ENCODE measurements at places on chromosomes 1 and 21.

DNA sequence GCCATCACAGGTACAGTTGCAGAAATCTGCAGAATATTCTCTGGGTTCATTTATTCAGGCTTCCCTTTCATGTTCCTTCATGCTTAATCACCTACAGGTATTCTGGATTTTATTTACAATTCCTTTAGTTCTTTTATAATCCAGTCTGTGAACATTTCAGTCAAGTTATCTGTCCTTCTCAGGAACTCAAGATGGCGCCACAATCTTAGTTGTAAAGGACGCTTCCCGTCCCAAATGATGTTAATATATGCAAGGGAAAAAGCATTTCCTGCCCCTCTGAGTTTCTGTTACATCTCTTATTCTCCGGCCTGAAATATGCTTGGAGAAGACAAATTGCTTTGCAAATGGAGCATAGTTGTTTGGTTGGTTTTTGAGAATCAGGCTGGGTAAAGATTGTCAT, 19.3 kb downstream of the F3 start:
- H3K27ac ChIP-seq = no peak overlapping the region
- no peaks in the 10 kb centered on the region for H3K4me1 ChIP-seq
- no peak overlapping the region for H3K4me3 ChIP-seq
- no peaks in the 10 kb centered on the region for H3K27me3 ChIP-seq
- H3K36me3 ChIP-seq = peaks cover 3% of the 10 kb centered on the region
- DNase-seq = no peak

DNA sequence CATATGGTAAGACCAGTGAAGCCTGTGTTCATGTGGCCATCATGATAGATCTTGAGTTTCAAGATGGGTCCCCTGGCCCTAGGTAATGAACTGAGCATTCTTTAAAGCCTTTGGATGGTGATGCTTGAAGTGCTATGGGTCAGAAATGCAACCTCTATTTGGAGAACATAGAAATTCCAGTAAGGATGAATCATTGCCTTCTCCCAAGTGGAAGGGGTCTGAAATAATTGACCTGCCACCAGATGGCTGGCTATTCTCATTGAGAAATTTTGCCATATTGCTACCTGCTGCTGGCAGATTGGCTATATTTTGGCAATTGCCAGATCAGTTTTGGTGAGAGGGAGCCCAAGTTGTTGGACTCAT, 739 bp upstream of the IFI6 start:
- peak overlapping the region; percentile 97 for H3K27ac ChIP-seq
- H3K4me3 ChIP-seq = peak overlapping the region; percentile 87
- H3K27me3 ChIP-seq = no peaks in the 10 kb centered on the region
- peaks cover 2% of the 10 kb centered on the region for H3K36me3 ChIP-seq
- DNase-seq = no peak

GRCh38 chr1:31216016-31216415, 23.7 kb downstream of the NKAIN1 start:
- H3K36me3 ChIP-seq = no peaks in the 10 kb centered on the region
- no peak for DNase-seq
- no peaks in the 10 kb centered on the region for H3K4me1 ChIP-seq
- H3K4me3 ChIP-seq = no peak overlapping the region
- no peak overlapping the region for H3K27ac ChIP-seq

- H3K27ac ChIP-seq = no peak overlapping the region
- H3K27me3 ChIP-seq = no peaks in the 10 kb centered on the region
- DNase-seq = no peak
- H3K4me1 ChIP-seq = no peaks in the 10 kb centered on the region
Observed at GRCh38 chr1:177328251-177328650, 157.5 kb downstream of the BRINP2 start.

DNA sequence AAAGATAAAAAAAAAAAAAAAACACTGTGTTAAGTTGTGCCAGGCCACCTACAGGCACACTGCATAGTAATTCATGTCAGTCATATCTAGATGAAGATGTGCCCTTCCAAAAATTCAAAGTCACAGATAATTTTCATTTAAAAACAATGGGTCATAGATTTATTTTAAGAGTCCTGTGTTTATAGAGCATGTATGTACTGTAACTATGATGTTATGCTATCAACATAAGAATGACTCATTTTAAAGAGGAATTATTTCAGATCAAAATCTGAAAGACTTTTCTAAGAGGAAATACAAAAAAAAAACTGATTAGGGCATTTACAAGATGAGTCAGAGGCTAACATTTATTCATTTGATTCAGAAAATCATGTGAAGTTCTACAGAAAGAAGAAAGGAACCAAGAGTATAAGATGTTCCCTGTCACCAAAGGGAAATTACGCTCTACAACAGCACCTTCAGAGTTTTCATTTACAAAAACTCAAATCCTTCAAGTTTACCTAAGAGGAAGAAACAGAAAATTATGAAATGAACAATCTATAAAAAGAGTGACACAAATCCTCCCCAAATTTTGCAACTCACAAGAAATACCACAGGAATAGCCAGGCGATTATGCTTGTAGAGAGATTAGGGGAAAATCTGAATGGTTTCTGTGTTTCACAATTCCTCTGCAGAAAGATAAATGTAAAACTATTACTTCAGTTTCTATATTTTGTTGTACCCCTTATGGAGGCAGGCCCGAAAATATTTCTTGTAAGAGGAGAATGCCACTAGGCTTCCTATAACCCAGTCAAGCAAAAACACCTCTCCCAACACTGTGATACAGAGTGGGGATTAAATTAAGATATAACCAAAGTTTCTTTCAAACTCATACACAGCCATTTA, 13.8 kb downstream of the TP53BP2 start:
- H3K27ac ChIP-seq = peak overlapping the region; percentile 94
- peaks cover 5% of the 10 kb centered on the region for H3K36me3 ChIP-seq
- peaks cover 19% of the 10 kb centered on the region for H3K4me1 ChIP-seq
- no peaks in the 10 kb centered on the region for H3K27me3 ChIP-seq

DNA sequence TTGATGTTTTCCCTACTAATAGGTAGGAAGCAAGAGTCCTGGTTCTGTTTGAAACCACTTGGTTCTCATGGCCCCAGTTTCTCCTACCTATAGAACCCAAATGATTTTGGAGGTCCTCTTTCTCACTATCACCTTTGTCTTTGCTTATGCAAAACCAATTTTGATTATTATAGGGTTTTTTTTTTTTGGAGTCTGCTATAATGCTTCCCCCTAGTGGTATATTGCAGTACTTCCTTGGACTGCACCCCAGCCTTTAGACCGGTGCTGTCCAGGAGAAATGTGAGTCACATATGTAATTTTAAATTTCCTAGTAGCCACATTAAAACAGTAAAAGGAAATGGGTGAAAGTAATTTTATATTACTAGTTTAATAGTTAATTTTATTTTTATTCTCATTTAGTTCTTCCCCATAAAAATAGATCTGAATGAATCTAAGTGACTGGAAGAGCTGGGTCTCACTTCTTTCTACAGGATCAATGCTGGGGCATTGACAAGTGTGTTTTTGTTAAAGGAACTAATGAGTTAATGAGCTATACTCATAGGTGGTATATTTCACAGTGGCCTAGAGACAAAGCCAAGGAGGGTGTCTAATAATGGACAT, 10.6 kb downstream of the FCMR start:
- DNase-seq = no peak
- H3K27ac ChIP-seq = no peak overlapping the region
- H3K27me3 ChIP-seq = no peaks in the 10 kb centered on the region

GRCh38 chr1:86648255-86648654, 56.1 kb upstream of the SH3GLB1 start:
- no peak for DNase-seq
- H3K27me3 ChIP-seq = no peaks in the 10 kb centered on the region
- H3K27ac ChIP-seq = no peak overlapping the region
- no peaks in the 10 kb centered on the region for H3K36me3 ChIP-seq
- peaks cover 3% of the 10 kb centered on the region for H3K4me1 ChIP-seq

DNA sequence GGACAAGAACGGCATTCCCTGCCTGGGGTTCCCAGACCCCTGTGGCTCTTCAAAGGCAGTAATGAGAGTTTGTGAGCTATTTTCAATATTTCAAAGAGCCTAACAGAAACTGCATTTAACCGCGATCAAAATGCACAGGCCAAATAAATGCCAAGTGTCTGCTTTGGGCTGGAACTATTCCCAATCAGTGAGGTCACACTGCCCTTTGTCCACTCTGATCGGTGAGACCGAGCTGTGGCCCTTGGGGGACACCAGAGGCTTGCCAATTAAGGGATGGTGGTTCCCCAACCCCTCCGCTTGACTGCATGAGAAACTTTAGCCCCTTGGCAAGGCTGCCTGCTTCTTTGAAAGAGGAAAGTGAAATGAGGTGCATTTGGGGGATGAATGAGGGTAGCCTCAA, 20.3 kb downstream of the CSMD2 start:
- no peaks in the 10 kb centered on the region for H3K4me1 ChIP-seq
- no peaks in the 10 kb centered on the region for H3K36me3 ChIP-seq
- no peak overlapping the region for H3K4me3 ChIP-seq
- H3K27ac ChIP-seq = no peak overlapping the region
- H3K27me3 ChIP-seq = peaks cover 9% of the 10 kb centered on the region

DNA sequence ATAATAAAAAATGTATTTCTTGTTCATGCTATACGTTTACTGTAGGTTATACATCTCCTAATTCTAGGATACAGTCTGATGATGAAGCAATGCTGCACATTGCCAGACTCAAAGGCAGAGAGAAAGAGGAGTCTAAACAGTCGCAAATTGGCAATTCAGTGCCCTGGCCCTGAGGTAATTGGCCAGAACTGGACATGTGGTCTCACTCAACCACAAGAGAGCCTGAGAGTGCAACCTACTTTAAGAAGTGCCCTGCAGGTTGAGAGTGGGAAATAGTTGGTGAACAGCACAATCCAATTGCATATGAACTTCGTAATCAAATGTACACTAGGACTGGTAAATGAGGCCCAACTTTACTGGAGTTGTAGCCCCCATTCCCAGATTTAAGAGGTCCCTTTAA, 5.0 kb upstream of the SLC35A3 start:
- DNase-seq = no peak
- H3K27me3 ChIP-seq = no peaks in the 10 kb centered on the region
- no peak overlapping the region for H3K27ac ChIP-seq
- H3K4me1 ChIP-seq = peaks cover 5% of the 10 kb centered on the region

GRCh38 chr1:115331558-115332331, 6.3 kb downstream of the NGF start:
- no peaks in the 10 kb centered on the region for H3K4me1 ChIP-seq
- H3K36me3 ChIP-seq = no peaks in the 10 kb centered on the region
- no peak for DNase-seq
- peaks cover 14% of the 10 kb centered on the region for H3K27me3 ChIP-seq
- H3K4me3 ChIP-seq = no peak overlapping the region

DNA sequence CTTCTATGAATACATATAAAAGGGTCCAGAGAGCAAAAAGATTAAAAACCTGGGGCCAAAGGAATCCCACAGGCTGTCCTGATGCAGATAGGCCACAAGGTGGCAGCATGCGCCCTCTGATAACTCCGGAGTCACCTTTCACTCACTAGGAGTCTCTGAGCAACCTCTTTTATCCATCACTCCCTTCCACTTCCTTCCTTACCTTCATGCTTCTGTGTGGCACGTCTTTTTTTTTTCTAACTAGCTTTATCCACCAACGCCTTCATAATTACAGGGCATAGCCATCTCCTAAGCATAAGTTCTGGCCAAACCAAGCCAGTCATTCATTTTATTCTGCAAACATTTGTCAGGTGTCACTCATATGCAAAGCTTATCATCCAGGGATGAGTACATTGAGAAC, 3.9 kb upstream of the PGLYRP4 start:
- peaks cover 11% of the 10 kb centered on the region for H3K4me1 ChIP-seq
- H3K4me3 ChIP-seq = no peak overlapping the region
- peaks cover 64% of the 10 kb centered on the region for H3K27me3 ChIP-seq
- DNase-seq = peak; percentile 24
- no peaks in the 10 kb centered on the region for H3K36me3 ChIP-seq
- H3K27ac ChIP-seq = no peak overlapping the region

- H3K27me3 ChIP-seq = peaks cover 33% of the 10 kb centered on the region
- peaks cover 43% of the 10 kb centered on the region for H3K4me1 ChIP-seq
Observed at GRCh38 chr1:16076865-16077238, 3.4 kb upstream of the FAM131C start.

DNA sequence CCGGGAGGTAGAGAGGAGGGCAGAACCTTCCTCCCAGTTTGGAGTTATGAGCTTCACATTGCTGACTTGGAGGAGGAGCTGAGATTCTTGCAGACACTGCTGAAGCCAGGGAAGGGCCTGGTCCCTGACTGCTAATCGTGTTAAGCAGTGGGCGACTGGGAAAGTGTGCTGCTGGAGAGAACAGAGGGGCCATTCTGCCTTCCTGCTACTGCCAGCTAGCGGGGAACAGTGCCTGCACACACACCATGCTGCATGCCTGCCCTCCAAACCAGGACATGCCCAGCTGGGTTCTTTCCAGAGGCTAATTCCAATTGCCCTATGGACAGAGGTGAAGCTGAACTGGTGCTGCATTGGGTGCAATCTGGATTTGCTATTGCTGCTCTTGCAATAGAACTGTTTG, 281.4 kb downstream of the AJAP1 start:
- no peaks in the 10 kb centered on the region for H3K27me3 ChIP-seq
- H3K27ac ChIP-seq = no peak overlapping the region
- no peaks in the 10 kb centered on the region for H3K4me1 ChIP-seq
- no peaks in the 10 kb centered on the region for H3K36me3 ChIP-seq
- H3K4me3 ChIP-seq = no peak overlapping the region

DNA sequence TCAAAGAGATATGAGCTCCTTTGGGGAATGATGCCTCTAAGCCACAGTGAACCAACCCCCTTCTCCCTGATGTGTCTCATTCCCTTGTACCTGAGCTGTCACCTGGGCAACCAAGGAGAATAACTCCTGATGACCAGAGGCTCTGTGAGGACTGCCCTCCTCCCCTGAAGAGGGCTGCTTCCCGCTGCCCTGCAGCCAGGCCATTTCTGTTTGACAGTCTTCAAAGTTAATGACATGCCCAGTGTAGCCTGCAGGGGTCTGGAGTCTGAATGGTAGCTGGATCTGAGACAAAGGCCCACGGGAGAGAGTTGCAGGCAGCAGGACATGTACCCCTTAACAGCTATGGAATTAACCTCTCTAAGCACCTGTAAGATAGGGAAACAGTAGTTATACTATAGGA, 3.4 kb upstream of the SLFNL1 start:
- DNase-seq = no peak
- H3K27me3 ChIP-seq = no peaks in the 10 kb centered on the region
- H3K4me1 ChIP-seq = peaks cover 15% of the 10 kb centered on the region
- no peak overlapping the region for H3K4me3 ChIP-seq
- H3K36me3 ChIP-seq = peaks cover 51% of the 10 kb centered on the region

- no peak overlapping the region for H3K4me3 ChIP-seq
- peaks cover 7% of the 10 kb centered on the region for H3K36me3 ChIP-seq
- no peak for DNase-seq
- peaks cover 18% of the 10 kb centered on the region for H3K4me1 ChIP-seq
- H3K27me3 ChIP-seq = no peaks in the 10 kb centered on the region
Observed at GRCh38 chr1:225908013-225908640, 15.9 kb downstream of the PYCR2 start.

GRCh38 chr1:98322966-98323365, 338.6 kb upstream of the SNX7 start:
- H3K36me3 ChIP-seq = no peaks in the 10 kb centered on the region
- no peaks in the 10 kb centered on the region for H3K4me1 ChIP-seq
- no peak for DNase-seq
- H3K27me3 ChIP-seq = no peaks in the 10 kb centered on the region

DNA sequence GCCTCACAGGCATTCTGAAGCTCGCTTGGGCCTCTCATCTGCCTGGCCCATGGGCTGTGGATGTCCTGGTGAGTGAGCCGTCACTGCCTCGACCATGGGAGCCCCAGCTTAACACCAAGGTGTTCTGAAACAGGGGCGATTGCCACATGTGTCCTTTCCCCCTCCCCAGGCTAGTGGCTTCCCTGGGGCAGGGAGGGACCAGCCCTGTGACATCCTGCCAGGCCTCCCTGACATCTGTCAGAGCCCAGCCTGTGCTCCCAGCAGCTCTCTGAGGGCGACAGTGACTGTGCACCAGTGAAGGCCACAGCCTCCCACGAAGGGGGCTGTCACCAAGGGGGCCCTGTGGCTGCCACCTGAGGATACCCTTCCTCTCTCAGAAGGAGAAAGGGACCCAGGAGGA, 35.9 kb upstream of the CCDC27 start:
- peaks cover 2% of the 10 kb centered on the region for H3K4me1 ChIP-seq
- H3K27me3 ChIP-seq = peaks cover 21% of the 10 kb centered on the region
- no peak for DNase-seq
- no peaks in the 10 kb centered on the region for H3K36me3 ChIP-seq
- no peak overlapping the region for H3K27ac ChIP-seq

All from stimulated activated naive B cell treated with anti-CD40 and anti-IgM and Interleukin-4, amounts not matched to agents 10 μg/mL and 1 μg/mL and 100 μg/mL, for 72 hours (primary cell).